ENCODE measurements at places on chromosomes 1 and 21.

GRCh38 chr1:221972276-221973235, 230.7 kb upstream of the DUSP10 start:
- no peak for DNase-seq

- peak; percentile 53 for DNase-seq
These were observed 543 bp upstream of the EPHB2 start for GRCh38 chr1:22709891-22710700.

DNA sequence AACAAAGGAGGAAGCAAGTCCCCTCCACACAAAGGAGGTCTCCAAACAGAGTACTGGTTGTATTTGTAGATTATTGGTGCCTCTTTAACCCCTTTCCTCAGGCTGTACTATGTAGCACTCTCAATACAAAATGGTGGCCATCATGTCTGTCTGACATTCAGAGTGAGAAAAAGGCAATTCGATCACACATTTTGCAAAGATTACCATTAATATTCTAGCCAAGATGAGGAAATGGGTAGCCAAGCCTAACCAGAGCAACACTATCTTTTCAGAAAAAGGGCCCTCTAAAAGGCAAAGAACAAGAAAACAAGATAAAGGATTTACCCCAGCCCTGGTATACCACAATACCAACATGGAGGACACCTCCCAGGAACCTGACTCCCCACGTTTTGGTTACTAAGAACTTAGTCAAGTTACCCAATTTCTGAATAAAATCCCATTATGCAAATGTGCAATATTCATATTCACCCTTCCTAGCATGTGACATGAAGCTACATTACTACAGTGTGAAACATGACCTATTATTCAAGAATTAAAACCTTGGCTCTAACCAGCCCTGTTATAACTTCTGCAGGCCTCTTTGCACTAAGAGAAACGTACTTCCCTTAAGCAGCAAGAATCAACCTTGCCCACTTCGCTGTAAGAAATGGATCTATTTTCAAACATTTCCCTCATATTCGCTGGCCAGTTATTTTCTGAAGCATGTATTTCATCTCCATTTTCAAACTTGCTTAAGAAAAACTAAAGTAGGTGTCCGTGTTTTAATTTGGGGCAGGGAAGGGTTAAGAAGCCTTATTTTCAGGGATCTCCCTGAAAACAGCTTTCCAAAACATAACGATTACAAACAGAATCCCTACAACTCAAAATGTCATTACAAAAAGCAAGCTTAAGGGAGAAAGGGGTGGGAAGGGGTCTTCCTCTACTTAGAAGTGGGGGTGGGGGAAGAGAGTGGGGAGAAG, 2.1 kb downstream of the KDM5B start:
- peak; percentile 41 for DNase-seq

DNA sequence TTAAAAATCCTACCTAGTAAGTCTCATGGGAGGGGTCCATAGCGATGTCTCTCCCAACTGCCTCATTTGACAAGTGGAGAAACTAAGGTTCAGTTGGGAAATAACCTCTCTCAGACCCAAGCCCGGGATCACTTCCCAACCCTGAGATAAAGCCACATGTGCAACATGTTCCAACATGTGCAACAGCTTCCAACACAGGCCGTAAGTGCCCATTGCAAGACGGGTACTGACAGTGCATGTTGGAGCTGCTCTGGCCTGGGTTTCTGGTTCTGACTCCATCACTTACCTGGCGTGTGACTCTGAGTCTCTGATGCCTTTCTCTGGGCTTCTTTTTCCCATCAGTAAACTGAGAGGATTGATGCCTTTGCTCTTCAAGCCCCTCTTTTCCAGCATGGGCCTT, 38.0 kb upstream of the FOXO6 start:
- peak; percentile 81 for DNase-seq

- no peak for DNase-seq
These were observed 113.4 kb upstream of the SLC25A33 start for GRCh38 chr1:9425859-9426258.

GRCh38 chr1:84615790-84616189, 41.5 kb upstream of the CTBS start:
- DNase-seq: no peak

DNA sequence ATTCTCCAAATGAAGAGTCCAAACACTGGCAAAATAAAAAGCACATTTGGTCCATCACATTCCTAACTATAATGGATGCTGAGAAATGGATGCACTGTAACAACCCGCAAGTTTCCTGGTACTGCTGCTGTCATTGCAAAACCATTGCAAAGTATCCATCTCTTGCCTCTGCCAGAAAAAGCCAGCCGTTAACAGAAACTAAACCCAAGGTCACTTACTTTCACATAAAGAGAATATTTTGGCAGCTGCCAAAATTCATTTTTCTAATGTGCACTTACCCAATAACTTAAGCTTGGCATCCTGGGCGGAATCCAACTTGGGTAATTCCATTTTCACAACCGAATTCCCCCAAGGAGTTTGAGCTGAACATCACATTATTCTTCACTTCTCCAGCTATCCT, 77.0 kb upstream of the LRRC8D start:
- DNase-seq: no peak

- no peak for DNase-seq
These were observed 28.3 kb upstream of the GORAB start for GRCh38 chr1:170503665-170504064.

DNA sequence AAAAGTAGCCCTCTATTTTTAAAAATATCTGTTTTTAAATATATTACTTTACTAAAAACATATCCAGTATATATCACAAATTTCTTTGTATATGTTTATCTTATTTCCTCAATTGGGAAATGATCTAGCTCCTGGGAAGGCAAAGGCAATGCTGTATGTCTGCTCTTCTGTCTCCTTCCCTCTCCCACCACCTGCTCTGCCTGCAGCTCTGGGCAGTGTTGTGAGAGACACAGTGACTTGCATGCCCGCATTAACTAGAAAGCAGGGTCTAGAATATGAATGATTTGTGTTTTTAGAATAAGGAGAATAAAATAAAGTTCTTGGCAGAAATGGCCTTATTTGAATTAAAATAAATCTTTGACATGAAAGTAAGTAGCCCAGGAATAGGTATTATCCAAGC, 11.1 kb downstream of the SLC30A10 start:
- no peak for DNase-seq

- DNase-seq: peak; percentile 57
These were observed 1.3 kb upstream of the DUSP23 start for GRCh38 chr1:159779403-159779851.

GRCh38 chr1:112935461-112936111, 20.4 kb downstream of the SLC16A1 start:
- peak; percentile 59 for DNase-seq

DNA sequence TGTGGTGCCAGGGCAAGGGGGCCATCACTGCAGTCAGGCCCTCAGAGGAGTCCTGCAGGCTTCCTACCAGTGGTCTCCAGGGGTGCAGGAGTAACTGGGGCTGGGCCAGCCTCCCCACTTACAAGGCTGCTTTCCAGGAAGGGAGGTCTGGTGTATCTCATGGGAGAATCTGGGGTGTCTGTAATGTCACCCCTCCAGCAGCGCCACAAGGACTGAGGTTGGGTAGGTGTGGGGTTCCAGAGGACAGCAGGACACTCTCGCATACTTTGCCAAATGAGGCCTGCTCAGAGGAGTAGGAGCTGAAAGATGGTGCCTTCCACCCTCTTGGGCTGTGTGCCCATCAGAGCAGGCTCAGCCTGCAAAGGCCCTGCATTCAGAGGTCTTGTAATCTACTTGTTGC, 46.9 kb downstream of the TNNT2 start:
- no peak for DNase-seq

DNA sequence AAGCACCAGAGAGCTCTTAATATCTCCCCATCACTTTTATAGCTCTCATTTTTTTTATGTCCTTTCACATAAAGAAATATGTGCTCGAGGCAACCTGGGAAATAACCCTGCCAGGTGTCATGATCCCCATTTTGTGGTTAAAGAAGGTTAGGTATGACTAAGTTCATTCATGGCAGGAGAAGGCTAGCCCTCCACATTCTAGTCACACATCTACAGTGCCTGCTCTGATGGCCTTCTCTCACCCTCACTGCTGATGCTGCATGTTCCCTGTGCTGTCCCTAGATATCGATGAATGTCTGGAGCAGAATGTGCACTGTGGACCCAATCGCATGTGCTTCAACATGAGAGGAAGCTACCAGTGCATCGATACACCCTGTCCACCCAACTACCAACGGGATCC, 187.5 kb downstream of the TPR start:
- DNase-seq: peak; percentile 77

DNA sequence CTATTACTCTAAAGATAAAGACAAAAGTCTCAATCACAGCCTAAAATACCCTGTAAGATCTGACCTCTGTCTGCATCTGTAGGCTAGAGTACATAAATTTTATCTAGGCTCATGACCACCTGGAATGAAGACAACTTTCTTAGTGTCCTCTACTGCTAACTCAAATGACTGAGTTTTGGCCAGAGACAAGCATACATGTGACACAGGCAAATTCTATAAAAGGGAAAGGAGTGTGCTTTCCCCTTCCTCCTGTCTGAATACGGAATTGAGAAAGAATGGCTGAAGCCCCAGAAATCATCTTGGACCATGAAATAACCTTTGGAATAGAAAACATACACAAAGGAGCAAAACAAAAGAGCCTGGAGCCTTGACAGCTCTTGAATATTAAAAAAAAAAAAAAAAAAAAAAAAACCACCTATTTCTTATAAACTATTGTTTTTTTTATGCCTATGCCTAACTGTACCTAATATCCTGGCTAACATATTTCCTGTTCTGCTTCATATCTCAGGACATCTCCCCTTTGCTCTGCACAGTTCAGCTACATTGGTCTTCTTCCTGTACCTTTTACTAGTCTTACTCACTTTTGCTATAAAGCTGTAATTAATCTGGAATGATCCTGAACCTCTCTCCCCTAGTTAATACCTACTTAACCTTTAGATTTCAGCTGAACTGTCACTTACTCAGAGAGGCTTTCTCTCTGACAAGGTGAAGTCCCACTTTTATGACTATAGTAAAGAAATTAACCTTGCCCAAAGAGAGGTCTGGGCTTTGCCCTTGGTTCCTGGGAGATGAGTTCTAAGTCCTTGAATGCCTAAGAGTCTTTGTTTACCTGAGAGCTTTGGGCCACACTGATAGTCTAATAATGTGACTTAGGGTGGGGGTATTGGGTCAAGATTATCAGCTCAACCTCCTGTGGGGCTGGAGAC, 16.1 kb downstream of the UCHL5 start:
- DNase-seq: no peak

DNA sequence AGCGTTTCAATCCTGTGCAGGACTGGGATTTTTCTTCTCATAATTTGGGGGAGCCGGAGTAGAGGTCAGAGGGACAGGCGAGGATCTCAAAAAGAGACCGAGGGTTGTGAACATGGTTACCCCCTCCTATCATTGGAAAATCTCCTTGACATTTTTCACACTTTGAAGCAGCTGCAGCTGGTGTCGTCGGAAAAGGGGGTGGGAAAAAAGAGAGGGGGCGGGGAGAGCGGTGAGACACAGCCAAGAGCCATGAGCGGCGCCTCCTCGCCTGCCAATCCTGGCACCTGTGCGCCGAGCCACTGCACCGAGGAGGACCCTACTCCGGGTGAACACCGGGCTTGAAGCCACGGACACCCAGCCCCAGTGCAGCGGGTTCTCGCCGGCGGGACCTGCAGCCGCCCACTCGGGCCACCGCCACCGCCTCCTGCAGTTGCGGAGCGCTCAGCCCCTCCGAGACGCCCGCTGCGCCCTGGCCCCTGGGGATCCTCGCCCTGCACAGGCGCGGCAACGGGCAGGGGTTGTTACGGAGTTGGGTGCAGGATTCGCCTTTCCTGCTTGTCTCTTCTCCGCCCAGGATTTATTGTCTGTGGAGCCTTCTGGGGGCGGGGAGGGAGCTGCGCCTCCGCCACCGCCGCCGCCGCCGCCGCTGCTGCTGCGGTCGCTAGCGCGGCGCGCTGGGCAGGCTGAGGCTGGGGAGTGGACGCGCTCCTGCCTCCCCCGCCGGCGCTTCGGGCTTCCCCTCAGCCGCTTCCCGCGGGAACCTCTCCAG, at the start of gene LRRC7:
Gene LRRC7, plus strand, starts transcription at position 271 of the 769 bp plus-strand sequence. CDS start 718 bp downstream, outside the sequence.
- peak; percentile 29 for DNase-seq

DNA sequence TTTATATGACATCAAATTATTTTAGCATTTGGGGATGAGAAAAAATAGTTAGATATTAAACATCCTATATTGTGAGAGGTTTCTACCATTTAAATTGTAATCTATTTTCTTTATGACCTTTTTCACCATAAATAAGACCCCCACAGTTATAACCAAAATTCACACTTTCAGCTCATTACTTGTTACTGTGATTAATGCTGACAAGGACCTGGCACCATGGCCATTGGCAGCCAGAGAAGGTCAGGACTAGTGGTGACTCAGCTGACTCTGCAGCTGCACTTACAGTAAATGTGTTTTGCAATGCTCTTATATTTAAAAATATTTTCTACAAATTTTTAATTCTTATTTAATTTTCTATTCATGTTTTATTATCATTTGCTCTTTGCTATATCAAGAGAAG, 133.3 kb upstream of the C1orf105 start:
- DNase-seq: peak; percentile 71

- DNase-seq: no peak
These were observed 101.0 kb downstream of the SIM2 start for GRCh38 chr21:36799869-36800268.

DNA sequence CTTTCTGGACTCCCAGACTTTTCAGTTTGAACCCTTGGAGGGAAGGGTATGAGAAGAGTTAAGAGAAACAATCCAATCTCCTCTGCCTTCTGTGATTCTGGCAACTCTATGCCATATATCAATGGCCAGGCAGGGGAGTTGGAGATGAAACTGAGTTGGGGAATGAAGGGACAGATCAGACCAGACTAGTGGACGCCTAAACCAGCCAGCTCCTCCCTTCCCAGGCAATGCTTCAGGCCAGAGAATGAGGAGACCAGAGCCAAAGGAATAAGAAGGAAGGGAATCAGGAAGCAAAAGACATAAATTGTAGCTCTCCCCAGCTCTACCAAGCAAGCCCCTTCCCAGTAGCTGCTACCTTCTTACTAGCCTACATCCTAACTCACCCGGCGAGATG, 22.7 kb downstream of the PLEKHA6 start:
- no peak for DNase-seq
